Activated T-helper 1 cell treated with anti-CD3 and anti-CD28 coated beads, Interleukin-2, amount 50 U/mL, for 16 hours (primary cell): ENCODE measurements at places on chromosomes 11 and 22.

GRCh38 chr11:96384156-96384555 is 5.6 kb downstream of the CCDC82 start:
- DNase-seq: no peak

GRCh38 chr11:14973621-14974514 is 1.7 kb upstream of the CALCA start:
- no peak for DNase-seq

- DNase-seq: no peak
Observed at GRCh38 chr11:79189055-79189454, 251.8 kb downstream of the TENM4 start.

DNA sequence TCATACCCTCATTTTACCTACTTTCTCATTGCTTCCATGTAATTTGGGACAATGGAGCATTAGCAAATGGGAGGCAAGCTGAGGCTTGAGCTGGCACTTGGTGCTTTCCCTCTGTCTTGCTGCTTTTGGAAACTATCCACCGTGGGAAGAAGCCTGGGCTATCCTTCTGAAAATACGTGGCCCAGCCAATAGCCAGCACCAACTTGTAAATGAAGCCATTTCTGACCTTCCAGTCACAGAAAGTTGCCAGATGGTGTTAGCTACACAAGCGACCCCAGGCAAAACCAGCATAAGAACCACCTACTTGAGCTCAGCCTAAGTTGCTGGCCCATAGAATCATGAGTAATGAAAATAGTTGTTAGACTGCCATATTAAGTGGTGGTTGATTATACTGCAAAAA is 18.5 kb upstream of the SPON1 start:
- no peak for DNase-seq

- DNase-seq: no peak
Observed at GRCh38 chr11:4060182-4060923, 34.2 kb upstream of the RRM1 start.

DNA sequence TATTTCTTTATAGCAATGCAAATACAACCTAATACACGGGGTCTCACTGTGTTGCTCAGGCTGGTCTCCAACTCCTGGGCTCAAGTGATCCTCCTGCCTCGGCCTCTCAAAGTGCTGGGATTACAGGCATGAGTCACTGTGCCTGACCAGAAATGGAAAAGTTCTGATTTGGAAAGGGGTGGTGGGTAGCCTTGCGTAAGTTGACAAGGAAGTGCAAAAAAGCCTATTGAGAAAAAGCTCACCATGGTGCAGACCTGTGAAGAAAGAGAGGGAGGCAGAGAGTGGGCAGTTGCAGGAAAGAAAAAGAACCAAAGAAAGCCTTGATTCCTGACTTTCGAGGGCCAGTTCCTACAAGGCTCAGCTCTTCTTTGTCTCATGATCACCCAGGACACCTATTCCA is 27.1 kb downstream of the AGBL2 start:
- no peak for DNase-seq

GRCh38 chr11:95698676-95699557 is 90.7 kb downstream of the FAM76B start:
- no peak for DNase-seq

- no peak for DNase-seq
Observed at GRCh38 chr11:19659529-19659928, 53.1 kb upstream of the NAV2 start.

DNA sequence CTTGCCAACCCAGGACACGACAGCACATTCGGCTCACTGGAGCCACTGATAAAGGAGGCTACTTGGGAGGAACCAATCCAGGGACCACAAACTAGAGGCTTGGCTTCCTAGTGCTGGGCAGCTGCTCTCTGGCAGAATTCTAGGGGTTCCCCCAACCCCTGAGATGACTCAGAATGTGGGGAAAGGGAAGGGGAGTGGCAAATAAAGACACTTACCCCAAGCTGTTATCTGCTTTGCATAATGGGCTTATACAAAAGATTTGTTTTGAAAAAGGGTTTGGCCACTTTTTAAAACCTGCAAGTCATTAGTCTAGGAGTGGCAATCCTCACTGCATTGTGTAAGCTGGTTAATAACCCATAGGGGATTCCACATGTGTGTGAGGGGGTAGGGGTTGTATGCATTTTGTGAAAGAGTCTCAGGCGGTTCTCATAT is 64.1 kb upstream of the LMO1 start:
- no peak for DNase-seq

DNA sequence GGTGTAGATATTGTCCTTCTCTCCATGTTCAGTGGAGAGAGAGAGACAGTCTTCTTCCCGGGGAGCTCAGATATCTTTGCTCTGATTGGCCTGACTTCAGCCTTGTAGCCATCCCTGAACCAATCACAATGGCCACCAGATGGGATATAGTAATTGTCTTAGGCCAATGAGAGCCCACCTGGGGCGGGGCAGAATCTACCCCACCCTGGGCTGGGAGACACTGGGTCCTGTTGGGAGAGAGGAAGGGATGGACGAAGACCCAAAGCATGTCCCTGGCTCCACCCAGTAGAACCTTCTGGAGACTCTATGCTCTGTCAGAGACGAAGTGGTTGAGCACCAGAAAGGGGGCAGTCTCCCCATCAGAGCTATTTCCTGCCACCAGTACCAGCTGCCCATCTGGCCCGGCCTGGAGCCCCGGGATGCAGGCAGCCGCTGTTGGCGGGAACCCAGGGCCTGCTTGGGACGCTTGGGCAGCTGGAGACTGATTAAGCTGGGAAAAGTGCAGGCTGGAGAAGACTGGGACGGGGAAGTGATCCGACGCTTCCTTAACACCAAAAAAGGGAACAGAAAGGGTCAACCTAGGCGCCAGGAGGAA is 31.6 kb upstream of the CBX7 start:
- DNase-seq: no peak

GRCh38 chr22:20282901-20283673 is 15.0 kb upstream of the RTN4R start:
- no peak for DNase-seq

GRCh38 chr11:78727816-78728215 is 153.2 kb upstream of the NARS2 start:
- no peak for DNase-seq

DNA sequence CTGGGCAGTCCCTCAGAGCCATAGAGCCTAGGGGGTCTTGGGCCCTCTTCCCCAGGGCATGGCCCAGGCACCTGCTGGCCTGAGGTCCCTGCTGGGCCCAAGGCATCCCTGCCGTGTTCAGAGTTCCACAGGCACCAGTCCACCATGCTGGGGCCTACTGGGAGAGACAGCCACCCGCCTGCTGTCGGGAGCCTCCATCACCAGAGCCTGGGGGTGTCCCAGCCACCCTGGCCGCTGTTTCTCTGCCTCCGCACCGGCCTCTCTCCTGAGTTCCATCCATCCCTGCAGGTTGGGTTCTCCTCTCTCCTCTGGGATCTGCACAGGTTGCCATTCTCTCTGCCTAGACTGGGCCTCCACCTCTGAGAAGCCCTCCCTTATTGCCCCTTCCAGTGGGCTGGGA is 68.6 kb downstream of the KCNQ1 start:
- DNase-seq: no peak

DNA sequence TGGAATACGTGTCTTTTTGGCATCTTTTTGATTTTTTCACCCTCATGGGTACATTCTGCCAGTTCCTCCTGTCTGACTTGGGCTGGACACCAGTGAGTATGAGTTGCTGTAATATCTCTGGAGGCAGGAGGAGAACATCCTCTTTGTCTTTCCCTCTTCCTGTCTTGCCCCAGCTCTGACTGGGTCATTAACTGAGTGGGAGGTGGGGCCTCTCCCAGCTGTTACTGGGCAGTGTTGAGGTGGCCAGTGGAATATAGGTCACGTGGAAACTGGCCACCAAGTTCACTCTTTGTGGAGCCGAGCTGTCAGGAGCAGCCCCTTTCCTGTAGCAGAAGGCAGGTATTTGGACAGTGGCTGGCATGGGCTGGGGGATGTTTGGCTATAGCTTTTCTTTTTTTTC is 2.2 kb downstream of the GLB1L2 start:
- no peak for DNase-seq

DNA sequence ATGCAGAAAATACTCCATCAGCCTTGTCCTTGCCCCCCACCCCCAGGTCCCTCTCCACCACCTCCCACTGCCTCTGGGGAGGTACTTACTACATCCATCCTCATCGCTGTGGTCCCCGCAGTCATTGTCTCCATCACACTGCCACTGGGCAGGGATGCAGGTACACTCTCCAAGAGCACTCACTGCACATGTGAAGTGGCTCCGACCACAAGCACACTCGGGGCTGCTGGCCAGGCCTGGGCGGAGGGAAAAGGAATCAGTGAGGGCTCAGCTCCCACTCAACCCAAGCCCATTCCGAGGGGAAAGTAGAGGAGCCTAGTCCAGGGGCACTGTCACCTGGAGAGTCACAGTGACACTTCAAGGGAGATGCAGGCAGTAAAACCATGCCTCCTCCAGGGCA is 15.7 kb downstream of the LRP4 start:
- no peak for DNase-seq

DNA sequence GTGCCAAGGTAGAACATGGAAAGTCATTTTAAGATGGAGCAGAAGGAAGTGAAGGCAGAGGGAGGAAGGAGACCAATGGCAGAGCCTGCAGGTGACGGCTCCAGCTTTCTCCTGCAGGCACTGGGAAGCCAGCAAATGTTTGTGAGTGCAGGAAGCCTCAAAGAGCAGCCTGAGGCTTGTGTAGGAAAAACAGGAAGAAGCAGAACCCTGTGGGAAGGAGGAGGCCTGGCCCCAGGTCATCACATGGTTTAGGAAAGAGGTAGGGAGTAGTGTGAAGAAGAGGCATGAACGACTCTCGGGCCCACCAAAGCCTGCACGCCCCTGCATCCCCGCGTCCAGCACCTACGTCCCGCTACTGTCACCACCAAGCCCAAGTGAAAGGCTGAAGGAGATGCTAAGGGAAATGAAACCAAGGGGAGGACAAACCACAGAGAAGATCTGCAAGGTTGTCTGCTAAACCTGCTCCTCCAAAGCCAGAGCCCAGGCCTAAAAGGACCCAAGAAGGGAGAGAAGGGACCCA is 151.5 kb downstream of the CHST1 start:
- DNase-seq: no peak

DNA sequence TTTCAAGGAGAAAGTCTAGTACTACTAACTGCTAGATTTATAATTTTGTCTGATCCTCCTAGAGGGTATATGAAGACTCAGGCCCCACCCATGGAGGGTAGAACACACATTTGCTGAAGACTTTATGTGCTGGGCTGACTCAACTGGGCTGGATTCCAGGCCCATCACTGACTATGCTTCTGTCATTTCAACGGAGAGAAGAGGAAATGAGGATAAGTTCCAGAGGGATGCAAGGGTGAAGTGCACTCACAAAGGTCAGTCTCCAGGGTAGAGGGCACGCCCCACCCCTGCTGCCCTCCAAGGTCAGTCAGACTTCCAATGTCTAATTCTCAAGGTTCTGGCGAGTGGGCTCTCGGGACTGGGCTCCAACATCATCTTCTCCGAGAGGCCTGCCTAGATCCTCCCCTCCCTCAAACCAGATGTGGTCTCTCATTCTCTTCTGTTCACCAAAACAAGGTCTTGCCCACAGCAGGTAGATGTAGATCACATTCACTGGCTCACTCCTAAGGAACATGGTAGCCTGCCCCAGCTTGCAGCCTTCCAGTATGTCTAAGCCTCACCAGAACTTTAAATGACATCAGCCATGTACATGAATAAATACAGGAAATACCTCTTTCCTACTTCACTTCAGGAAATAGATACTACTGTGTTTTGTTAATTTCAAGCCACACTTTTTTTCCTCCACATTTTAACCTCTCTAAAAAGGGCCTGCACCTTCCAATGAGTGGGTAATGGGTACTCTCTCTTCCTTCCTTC is 7.3 kb upstream of the C11orf86 start:
- no peak for DNase-seq

DNA sequence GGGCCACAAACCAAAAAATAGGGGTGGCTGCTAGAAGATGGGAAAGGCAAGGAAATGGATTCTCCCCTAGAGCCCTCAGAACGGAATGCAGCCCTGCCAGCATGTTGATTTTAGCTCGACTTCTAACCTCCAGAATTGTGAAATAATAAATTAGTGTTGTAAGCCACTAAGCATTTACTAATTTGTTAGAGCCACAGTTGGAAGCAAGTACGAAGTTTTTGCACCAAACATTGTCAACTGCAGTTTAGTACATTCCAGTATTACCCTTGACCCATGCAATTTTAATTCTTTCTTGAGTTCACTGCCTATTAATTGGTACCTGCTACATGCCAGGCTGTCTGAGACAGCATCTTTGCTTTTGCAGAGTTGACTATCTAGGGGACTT is 32.2 kb downstream of the PARVA start:
- DNase-seq: no peak

GRCh38 chr11:79296141-79296540 is 144.7 kb downstream of the TENM4 start:
- DNase-seq: no peak

- no peak for DNase-seq
Observed at GRCh38 chr11:129593098-129593497, 217.4 kb downstream of the BARX2 start.

DNA sequence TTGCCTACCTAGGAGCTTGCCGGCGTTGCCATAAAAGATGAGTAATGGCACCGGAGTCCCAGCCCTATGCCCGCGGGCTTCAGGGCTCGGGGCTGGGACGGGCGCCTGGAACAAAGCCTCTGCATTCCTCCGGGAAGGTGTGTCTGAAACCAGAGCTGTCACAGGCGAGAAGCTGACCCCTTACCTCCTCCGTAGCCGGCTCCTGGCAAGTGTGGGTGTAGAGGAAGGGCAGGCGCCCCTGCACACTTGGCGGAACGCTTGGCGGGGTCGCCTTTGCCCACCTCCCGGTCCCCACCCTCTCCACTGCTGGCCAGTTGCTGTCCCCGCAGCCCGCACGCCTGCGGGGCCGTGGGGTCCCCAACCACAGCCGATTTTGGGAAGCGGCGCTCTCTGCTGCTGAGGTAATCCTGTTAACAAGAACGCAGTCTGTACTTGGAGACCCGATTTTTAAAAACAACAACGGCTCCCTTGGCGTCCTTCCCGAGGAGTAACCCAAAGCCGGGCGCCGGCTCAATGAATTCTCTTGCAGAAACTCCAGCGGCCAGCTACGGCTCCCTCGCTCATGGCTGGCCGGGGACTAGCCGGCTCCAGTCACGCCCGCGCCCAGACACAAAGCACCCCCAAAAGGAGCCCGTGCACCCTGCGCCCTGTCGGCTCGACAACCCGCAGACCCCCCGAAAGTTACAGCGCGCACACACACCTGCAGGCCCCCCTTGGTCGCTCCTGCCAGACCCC is 89.2 kb downstream of the PLEKHA7 start:
- DNase-seq: no peak

DNA sequence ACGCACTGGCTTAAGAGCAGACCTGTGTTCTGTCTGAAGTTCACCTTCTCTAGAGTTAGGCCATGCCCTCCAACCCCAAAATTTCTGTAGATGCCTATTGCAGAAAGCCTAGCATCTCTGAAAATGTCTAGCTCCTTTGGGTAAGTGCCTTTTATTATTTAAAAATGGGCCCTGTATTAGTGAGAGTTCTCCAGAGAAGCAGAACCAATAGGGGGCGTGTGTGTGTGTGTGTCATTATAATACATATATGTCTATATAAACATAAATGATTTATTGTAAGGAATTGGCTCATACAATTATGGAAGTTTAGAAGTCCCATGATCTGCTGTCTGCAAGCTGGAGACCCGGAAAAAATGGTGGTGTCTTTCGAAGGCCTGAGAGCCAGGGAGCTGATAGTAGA is 144.7 kb downstream of the TTC17 start:
- DNase-seq: no peak
